CD4-positive, alpha-beta T cell treated with Interleukin-21 for 1 hour (primary cell): ENCODE measurements at places on chromosomes 4 and X.

DNA sequence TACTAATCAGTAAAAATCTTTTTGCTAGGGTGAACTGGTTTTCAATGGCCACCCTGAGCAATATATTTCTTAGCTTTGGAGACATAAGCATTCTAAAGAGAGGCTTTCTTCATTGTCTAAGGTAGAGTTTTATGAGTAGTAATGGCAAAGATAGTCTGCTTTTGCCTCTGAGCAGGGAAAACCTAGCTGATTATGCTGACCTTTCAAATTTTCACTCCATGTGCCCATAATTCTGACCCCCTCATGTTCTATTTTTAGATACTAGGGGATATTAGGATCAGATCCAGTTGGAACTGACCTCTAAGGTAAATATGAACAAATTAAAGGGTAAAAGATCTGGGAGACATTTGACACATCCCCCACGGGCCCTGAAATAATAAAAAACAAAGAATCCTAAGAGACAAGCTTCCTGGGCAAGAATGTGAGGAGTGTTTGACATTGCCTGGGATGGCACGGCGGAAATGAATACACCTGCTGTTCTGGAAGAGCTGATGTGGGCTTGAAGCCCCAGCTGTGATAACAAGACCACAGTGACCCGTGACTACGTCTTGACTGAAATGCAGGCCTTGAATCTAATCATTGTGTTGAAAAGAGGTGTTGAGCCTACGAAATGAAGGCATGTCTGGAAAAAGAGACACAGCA lies 392.1 kb upstream of the FRG1 start:
- DNase-seq, result no peak

DNA sequence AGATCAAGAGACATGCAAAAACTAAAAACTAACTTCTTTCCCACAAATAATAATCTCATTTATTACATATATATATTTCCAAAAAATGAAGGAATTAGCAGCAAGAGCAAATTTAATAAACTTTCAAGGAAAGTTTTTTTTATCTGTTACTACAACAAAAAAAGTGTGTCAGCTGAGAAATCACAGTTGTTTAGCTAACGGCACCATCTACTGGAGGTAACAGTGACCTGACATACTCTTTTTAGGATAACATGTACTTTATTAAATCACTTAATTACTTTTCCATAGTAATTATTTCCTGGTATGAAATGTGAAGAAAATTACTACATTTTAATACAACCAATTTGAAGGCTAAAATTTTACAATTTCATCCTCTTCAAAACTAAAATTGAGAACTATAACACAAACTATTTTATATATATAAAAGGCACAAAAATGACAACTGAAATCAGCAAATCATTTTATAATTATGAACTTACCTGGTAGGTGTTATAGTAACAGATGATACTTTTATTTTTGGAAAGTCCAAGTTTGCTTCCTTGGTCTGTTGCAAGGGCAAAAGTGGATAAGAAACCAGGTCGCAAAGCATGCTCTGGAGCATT lies 9.1 kb downstream of the LAMTOR3 start:
- peak; percentile 65 for DNase-seq

- DNase-seq, result no peak
Measured at GRCh38 chrX:2614911-2615310, 76.2 kb upstream of the CD99 start.

DNA sequence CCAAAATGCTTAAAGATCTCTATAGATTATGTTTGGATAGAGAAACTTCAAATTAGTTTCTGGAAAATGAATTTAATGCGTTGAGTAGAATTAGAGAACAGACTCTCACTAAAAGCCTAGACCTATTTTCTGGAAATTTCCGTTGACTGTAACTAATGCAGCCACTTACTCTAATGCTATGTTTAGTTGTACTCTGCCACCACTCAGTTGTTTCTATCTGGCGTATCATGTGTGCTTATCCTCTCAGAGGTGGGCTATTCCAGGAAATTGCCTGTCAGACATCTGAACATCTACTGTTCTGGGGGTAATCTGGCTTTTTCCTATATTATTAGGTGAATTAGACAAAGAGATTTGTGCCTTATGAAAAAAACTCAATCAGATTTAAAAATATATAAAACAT lies 347.1 kb upstream of the FSTL5 start:
- DNase-seq, result no peak

DNA sequence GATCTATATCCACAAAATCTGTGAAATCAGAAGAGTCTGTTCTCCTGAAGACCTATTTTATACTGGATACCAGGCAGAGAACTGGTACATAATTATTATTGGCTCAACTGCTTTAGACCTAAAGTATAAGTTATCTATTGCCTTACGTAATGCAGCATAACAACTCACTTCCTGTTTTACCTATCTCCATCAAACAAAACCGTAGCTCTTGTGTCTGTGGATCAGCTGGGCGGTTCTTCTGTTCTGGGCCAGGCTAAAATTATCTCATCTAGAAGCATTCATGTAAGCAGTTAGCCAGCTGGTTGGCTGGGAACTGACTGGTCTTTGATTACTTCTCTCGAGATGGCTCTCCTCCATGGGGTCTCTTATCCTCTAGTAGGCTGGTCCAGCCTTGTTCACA lies 57.8 kb downstream of the PPP1R2C start:
- no peak for DNase-seq

- DNase-seq, result no peak
Measured at GRCh38 chr4:48169636-48170035, 35.6 kb upstream of the TXK start.
